ENCODE measurements at places on chromosomes 2 and 18.

- peaks cover 76% of the 10 kb centered on the region for H3K36me3 ChIP-seq
- H3K27ac ChIP-seq = peak overlapping the region; percentile 1
- no peaks in the 10 kb centered on the region for H3K27me3 ChIP-seq
These were observed 20.4 kb downstream of the CNOT11 start for GRCh38 chr2:101273056-101273455.

GRCh38 chr2:189662669-189663226, 1.5 kb downstream of the ASNSD1 start:
- H3K36me3 ChIP-seq = peaks cover 4% of the 10 kb centered on the region
- H3K27me3 ChIP-seq = no peaks in the 10 kb centered on the region
- no peak for DNase-seq
- peak overlapping the region; percentile 73 for H3K27ac ChIP-seq
- peaks cover 48% of the 10 kb centered on the region for H3K4me1 ChIP-seq

GRCh38 chr2:232578626-232579025, 28.1 kb downstream of the EIF4E2 start:
- H3K4me3 ChIP-seq = no peak overlapping the region
- H3K27ac ChIP-seq = no peak overlapping the region
- peaks cover 37% of the 10 kb centered on the region for H3K4me1 ChIP-seq
- no peaks in the 10 kb centered on the region for H3K27me3 ChIP-seq
- H3K36me3 ChIP-seq = peaks cover 8% of the 10 kb centered on the region
- DNase-seq = no peak

DNA sequence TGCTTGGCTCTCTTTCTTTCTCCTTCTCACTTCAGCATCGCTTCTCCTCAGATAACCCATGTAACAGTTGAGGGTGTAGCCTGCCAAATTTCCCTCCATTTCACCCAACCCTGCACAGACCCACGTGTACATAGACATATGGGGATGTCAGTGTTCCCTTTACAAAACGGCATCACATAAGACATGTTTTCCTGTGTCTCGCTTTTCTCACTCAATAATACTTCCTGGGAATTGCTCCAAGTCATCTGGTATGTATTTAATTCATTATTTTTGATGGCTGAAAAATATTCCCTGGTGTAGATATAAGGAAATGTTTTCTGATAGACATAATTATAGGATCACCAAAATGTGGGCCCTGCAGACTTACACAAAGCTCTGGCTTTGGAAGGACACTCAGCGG, 176.8 kb downstream of the LOXHD1 start:
- no peaks in the 10 kb centered on the region for H3K4me1 ChIP-seq
- H3K36me3 ChIP-seq = no peaks in the 10 kb centered on the region
- no peak overlapping the region for H3K27ac ChIP-seq
- DNase-seq = no peak

DNA sequence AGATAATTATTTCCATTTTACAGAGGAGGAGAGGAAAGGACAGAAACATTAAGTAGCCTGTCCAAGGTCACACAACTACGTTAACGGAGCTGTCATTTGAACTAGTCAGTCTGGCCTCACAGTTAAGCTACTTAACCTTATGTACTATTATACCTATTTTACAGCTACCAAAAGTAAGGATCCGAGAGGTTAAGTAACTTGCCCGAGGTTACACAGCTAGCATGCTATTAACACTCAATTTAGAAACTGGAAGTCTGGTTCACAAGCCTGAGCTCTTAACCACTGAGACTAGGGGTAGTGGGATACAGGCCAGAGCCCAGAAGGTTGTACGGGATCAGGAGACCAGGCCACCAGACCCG, 476 bp downstream of the GLB1L start:
- peaks cover 13% of the 10 kb centered on the region for H3K36me3 ChIP-seq
- H3K27me3 ChIP-seq = no peaks in the 10 kb centered on the region
- peak overlapping the region; percentile 72 for H3K27ac ChIP-seq
- H3K4me1 ChIP-seq = peaks cover 48% of the 10 kb centered on the region

GRCh38 chr2:215830304-215830703, 183.0 kb downstream of the MREG start:
- H3K27ac ChIP-seq = peak overlapping the region; percentile 98
- no peaks in the 10 kb centered on the region for H3K36me3 ChIP-seq
- no peak overlapping the region for H3K4me3 ChIP-seq
- peak; percentile 55 for DNase-seq
- peaks cover 98% of the 10 kb centered on the region for H3K4me1 ChIP-seq

DNA sequence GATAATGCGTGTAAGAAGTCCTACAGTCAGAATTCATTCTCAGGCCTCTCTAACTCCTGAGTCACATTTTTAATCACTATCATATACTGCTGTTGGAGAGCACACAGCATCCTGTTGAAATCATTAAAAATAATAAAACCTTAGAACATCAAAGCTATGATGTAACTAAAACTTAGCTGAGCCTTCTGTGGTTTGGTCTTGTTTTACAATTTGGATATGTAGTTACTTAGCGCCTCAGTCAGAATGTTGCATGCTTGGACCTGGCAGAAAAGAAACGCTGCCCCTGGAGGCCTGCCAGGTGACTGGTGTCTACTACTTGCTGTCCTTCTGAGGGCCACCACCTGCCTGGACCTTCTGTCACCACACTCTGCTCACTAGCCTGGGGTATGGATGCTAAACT, 261.1 kb upstream of the RASGRP3 start:
- DNase-seq = no peak
- peaks cover 3% of the 10 kb centered on the region for H3K27me3 ChIP-seq
- H3K36me3 ChIP-seq = no peaks in the 10 kb centered on the region
- peaks cover 7% of the 10 kb centered on the region for H3K4me1 ChIP-seq

All from HepG2 (cell line).